ENCODE measurements at places on chromosomes 3 and 15.

GRCh38 chr3:175378348-175378747 is 519.2 kb downstream of the NAALADL2 start:
- no peak for DNase-seq

DNA sequence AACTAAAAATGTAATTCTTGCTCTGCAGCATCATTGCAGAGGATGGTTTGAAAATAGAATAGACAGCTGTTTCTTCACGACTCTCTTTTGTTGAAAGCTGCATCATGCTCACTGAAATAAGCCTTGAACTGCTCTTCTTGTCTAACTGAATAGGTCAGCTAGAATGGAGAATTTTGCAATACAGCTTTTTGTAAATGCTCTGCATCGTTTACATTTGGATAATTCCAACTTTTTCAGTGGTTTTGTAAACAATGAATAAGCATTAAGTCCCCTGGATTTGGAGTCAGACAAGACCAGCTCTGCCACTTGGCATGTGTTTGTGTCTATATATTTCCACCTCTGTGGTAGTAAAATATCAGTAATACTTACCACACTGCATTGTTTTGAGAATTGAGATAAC is 95.2 kb downstream of the PLSCR2 start:
- DNase-seq: no peak

GRCh38 chr3:125608419-125608818 is 13.1 kb upstream of the OSBPL11 start:
- no peak for DNase-seq

GRCh38 chr3:196472286-196472685 is 31.3 kb downstream of the RNF168 start:
- DNase-seq: no peak

DNA sequence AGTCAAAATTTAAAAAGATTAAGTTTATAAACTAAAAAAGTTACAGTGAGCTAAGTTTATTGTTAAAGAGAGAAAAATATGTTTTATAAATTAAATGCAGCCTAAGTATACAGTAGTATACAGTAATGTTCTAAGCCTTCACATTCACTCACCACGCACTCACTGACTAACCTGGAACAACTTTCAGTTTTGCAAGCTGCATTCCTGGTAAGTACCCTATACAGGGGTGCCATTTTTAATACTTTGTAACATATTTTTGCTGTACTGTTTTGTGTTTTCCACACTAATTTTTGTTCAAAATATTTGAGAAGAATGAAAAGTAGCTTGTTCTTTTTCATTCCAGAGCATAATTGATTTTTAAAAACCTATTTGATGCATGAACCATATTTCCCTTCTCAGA is 524.9 kb downstream of the RBMS3 start:
- no peak for DNase-seq

DNA sequence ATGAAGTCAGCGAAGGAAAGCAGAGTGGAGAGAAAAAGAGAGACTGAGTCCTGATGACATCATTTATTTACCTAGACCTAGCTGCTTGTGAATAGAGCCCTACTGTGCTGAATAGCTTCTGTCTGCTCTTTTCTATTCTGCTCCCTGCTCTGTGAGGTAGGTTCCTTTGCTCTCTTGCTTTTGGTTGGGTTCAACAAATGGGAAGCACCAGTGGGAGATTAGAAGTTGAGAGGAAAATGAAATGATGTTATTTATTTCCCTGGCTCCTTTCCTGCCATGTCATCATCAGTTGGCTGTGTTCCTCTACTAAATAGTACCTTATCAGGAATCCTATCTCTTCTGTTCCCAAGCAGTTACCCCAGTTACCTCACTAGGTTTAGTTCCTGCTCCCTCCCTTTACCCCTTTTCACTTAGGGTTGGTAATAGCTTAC is 23.5 kb downstream of the DTWD1 start:
- DNase-seq: no peak

DNA sequence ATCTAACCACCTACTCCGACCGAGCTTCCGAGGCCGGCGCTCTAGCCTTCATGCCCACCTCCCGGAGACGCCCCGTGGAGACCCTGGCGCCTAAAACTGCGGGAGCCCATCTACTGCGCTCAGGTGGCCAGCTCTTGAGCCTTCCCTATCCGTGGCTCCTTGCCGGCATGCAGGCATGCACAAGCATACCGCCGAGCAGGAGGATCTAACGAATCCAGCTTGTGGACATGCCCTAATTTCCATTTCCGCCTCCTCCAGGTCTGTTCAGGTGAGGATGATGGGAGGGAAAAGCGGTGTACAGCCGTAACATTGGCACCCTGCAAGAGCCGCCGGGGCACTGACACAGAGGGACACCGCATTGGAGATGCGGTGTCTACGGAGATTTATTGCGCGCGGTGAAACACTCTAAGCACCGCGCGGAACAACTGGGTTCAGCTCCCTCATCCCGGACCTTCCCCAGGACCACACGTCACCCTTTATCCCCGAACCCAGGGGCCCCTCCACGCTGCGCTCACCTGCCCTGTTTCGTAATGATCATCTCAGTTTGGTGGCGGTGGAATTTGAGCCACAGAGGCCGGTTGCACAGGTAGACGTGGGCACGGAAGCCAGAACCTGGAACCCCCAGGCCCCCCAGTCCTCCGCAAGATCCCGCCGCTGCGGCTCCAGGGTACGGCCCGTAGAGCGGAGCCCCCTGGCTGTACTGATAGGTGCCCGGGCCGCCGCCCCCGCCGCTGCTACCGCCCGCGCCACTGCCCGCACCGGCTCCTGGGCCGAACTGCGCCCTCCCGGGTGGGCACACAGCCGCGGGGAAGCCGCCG is 1.0 kb downstream of the EOMES start:
- no peak for DNase-seq

DNA sequence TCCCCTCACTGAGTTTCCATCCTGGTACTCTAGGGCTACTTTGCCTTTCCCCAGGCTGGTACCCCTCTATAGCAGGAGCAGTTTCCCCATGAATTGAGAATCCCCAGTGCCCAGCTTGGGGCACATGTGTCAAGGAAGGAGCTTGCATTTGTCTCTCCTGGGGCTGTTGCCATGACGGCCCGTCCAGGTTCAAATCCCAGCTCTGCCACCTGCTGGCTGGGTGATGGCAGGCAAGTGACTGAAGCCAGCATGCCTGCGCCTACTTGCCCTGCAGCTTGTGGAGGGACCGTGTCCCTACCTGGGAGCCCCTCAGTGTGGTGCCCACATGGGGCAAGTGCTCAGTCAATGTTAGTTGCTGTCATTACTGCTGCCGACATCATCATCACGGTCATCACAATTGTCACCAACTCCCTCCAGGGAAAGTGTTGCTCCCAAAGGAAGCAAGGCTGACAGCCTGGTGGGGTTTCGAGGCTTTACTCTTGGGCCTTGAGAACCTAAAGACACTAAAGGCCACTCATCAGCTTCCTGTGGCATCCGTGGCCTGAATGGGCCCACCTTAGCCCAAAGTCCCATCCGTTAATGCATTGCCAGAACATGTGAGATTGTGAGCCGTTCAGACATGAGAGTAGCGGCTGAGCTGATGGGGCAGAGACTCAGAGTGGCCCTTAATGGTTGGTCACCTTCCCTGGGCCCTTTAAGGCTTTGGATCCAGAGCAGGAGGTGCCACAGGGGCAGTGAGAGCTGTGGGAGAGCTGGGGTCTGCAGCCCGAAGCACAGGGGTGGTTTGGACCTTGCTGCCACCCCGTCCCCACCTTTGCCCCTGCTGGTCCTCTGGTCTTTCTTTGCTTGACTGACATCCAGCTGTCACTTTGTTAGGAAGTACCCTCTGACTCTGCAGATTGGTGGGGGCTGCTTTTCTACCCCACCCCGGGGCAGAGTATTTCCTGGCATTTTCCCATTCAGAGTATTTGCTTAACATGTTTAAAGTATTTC is 144.4 kb downstream of the DNAJB8 start:
- DNase-seq: peak; percentile 7

- DNase-seq: no peak
Measured at GRCh38 chr3:61682671-61683548, 121.5 kb downstream of the PTPRG start.

GRCh38 chr15:76963596-76963995 is 31.3 kb upstream of the PSTPIP1 start:
- no peak for DNase-seq

GRCh38 chr15:65723876-65724275 is 68.2 kb downstream of the DENND4A start:
- no peak for DNase-seq

DNA sequence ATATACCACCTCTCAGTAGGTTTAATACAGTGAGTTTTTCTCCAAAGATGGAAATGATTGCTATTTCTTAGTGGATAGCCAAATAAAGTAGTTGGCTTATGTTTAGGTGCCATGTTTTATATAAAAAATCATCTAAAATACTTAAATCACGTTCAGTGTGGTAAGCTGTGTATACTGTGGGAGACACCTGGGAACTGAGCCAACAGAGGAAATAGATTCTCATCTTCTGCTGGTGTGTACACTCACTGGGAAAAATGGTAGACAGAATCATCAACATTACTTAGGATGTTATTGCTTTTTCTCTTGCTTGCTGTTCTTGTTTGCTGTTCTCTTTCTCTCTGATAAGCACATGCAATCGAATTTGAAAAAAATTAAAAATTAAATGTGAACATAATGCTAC is 112.6 kb upstream of the MB21D2 start:
- DNase-seq: no peak

GRCh38 chr3:35602395-35602936 is 36.9 kb upstream of the ARPP21 start:
- DNase-seq: no peak

- DNase-seq: no peak
Measured at GRCh38 chr15:58348095-58348812, 83.5 kb upstream of the LIPC start.

GRCh38 chr3:135918600-135918999 is 46.9 kb upstream of the PPP2R3A start:
- no peak for DNase-seq

DNA sequence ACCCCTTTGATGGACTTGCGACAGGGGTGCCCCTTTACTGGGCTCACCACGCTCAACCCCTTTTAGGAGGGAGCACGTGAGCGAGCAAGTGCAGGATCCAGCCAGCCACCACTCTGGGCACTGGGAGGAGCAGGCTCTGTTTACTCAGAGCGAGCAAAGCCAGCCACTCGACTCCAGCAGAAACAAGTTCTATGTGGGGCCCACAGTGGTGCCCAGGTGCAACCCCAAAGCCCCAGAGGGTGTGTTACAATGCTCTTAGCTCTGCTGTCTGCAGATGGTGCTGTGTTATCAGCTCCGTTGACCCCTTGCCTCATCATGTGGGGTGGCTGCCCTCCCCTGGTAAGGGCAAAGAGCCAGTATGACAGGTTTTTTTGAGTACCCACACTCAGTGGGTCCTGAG is 120.3 kb upstream of the SUCLG2 start:
- no peak for DNase-seq

- no peak for DNase-seq
Measured at GRCh38 chr3:84893211-84893610, 65.6 kb upstream of the CADM2 start.

DNA sequence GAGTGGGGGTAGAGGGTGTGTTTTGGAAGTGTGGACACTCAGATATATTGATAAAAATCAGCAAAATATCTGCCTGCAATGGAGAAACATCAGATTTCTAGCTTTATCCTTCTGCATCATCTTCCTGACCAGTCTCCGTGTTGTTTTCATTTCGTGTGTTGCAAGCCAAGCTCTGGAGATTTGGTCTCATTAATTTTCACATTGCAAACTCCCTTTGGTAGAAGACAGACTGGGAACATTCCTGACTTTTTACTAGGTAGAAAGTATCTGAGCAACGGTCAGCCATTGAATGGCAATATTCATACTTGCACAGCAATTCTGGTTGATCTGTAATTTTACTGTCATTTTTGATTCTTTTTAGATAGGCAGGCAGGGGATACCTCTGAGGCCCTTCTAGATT is 30.4 kb downstream of the FSTL1 start:
- DNase-seq: no peak

All from stimulated activated CD8-positive, alpha-beta memory T cell treated with anti-CD3 and anti-CD28 coated beads, Interleukin-7, amount 100 ng/mL, for 48 hours (primary cell).